Peyer's patch (tissue), 4 donors: ENCODE measurements at places on chromosomes 7 and 10. TPM values are rescaled to one million over a fixed set of nuclear protein-coding genes. Genes with fewer than 3 reads are reported as not detected.

DNA sequence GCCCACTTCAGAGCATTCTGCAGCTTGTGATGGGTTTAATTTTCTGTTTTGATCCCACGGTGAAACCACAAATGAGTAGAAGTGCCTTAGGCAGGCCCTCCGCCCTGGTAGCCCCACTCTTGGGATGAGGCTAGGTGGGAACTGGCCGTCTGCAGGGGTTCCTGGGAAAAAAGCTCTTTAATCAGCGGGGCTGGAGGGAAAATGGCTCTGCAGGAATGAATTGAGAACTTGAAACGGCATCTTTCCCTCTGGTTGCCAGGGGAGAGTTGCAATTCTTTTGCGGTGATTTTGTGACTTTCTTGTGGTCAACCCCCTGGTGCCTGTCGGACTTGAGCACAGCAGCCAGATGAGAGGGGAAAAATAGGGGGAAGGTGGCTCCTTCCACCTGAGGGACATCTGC lies 32.7 kb downstream of the COL26A1 start:
- no peaks in the 10 kb centered on the region for H3K27me3 ChIP-seq
- no peak overlapping the region for H3K4me3 ChIP-seq
- no peak overlapping the region for H3K27ac ChIP-seq
- DNase-seq = no peak
- no peaks in the 10 kb centered on the region for H3K4me1 ChIP-seq

DNA sequence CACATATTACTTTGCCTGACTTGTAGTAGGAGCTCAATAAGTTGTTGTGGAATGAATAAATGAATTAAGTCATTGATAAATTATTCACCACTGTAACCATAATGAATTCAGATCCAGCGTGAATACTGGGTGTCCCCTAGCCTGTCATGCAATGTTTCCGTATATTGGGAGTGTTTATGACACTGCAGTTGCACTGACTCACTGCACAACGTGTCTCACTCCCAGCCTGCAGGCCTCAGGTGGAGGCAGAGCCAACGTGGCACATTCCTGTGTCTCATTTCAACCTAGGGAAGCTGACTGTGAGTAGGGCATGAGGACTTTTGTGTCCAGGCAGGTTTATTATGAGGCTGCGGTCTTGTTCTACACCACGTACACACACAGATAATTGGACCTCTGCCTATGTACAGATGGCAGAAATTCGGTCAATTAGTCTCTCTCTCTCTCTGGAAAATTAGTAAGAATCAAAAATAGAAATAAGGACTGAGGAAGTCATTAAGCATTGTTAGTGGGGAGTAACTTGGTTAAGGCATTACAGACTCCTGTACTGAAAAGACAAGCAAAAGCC lies 299.1 kb upstream of the IGFBP3 start:
- DNase-seq = peak; percentile 69
- no peak overlapping the region for H3K4me3 ChIP-seq
- H3K27ac ChIP-seq = no peak overlapping the region
- H3K4me1 ChIP-seq = no peaks in the 10 kb centered on the region

GRCh38 chr7:9250876-9251275 lies 817.5 kb downstream of the NXPH1 start:
- no peak overlapping the region for H3K4me3 ChIP-seq
- no peak for DNase-seq
- no peaks in the 10 kb centered on the region for H3K4me1 ChIP-seq

GRCh38 chr7:32779167-32779566 lies 112.4 kb downstream of the KBTBD2 start:
- no peaks in the 10 kb centered on the region for H3K36me3 ChIP-seq
- H3K4me3 ChIP-seq = no peak overlapping the region
- H3K4me1 ChIP-seq = no peaks in the 10 kb centered on the region

DNA sequence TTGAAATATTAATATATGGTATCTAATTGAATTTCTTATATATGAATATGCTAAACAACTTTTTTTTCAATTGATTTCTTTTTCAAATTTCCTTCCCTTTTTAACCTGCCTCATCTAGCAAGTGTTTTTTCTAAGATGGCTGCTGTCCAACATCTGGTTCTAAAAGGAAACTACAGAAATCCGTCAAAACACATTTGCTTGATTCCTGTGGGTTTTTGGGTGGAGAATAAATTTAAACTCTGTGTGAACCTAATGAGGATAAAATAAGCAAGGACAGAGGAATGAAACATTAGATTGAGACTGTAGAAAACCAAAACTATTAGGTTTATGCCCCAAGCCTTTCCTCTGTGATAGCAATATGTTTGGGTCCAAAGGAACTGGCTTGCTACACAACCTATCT lies 75.5 kb upstream of the STARD3NL start:
- H3K27ac ChIP-seq = no peak overlapping the region
- no peaks in the 10 kb centered on the region for H3K36me3 ChIP-seq
- no peak overlapping the region for H3K4me3 ChIP-seq
- no peak for DNase-seq

DNA sequence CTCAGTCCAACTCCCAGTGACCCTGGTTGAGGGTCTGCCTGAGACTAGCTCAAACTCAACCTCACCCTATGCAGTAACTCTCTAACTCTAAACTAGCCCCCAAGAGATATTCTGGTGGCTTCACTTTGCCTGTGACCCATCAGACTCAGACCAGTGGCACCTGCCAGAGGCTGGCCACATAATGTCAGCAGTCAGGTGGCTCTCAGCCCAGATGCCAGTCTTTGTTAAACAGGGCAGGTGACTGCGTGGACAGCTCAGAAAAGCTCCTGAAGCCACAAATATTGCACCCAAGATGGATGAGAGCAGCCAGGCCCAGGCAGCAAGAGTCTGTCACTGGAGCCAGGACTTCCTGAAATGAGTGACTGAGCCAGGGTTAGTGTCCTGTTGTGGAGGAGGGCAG lies 129.7 kb upstream of the TCF7L2 start:
- H3K4me3 ChIP-seq = no peak overlapping the region
- H3K4me1 ChIP-seq = no peaks in the 10 kb centered on the region
- no peaks in the 10 kb centered on the region for H3K27me3 ChIP-seq
- H3K36me3 ChIP-seq = no peaks in the 10 kb centered on the region
- DNase-seq = no peak

GRCh38 chr10:47401874-47402640 lies 18.0 kb upstream of the ZNF488 start:
- no peaks in the 10 kb centered on the region for H3K36me3 ChIP-seq
- no peaks in the 10 kb centered on the region for H3K27me3 ChIP-seq
- no peaks in the 10 kb centered on the region for H3K4me1 ChIP-seq
- H3K4me3 ChIP-seq = no peak overlapping the region

DNA sequence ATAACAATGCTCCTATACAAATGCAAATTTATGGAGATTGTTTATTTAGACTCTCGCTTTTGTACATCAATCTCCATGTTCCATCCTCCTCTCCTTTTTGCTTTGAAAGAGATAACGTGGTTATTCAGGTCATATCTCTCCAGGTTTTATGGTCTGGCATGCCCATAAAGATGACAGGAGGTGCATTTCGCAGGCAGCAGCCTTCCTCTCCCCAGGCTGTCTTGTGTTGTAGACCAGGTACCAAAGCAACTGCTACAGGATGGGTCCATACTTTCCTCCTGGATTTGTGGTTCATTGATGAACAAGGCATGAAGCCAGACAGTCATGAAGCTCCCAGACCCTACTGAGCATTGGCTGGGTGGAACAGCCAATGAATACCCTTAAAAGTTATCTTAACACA lies 400.2 kb upstream of the NPVF start:
- H3K4me3 ChIP-seq = no peak overlapping the region
- DNase-seq = no peak
- H3K27ac ChIP-seq = no peak overlapping the region

DNA sequence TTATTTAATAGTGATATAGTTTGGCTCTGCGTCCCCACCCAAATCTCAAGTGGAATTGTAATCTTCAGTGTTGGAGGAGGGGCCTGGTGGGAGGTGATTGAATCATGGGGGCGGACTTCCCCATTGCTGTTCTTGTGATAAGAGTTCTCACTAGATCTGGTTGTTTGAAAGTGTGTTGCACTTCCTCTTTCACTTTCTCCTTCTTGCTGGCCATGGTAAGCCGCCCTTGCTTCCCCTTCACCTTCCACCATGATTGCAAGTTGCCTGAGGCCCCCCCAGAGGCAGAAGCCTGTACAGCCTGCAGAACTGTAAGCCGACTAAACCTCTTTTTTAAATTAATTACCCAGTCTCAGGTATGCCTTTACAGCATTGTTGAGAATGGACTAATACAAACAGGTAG lies 101.4 kb downstream of the MTPAP start:
- no peak for DNase-seq
- H3K36me3 ChIP-seq = no peaks in the 10 kb centered on the region
- no peak overlapping the region for H3K27ac ChIP-seq
- no peaks in the 10 kb centered on the region for H3K27me3 ChIP-seq

PGAM2 gene
- 1.2 TPM for total RNA-seq

KLF14 gene
- total RNA-seq = not detected
